ENCODE measurements at places on chromosomes 2 and 18.

- DNase-seq, result no peak
These were observed 19.1 kb upstream of the STPG4 start for GRCh38 chr2:47173986-47174732.

GRCh38 chr2:140472676-140473075 is 1658.1 kb downstream of the LRP1B start:
- no peak for DNase-seq

DNA sequence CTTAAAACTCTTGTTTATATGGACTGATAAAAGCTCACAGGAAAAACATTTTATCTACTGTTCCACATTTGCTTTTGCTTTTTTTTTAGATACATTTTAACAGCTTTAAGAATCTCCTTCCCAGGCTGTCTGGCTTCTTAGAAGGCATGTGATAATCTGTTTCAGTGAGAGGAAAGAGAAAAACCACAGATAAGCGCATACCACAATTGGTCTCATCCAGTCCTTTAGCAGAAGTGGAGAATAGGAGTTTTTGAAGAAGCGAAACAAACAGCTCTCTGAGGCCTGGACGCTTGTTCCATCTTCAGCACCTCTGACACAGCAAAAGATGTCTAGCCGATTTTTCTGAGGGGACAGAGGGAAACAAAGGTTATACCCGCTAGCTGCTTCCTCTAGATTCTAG is 37.6 kb downstream of the RMC1 start:
- no peak for DNase-seq

- no peak for DNase-seq
These were observed 1.3 kb downstream of the SPTBN1 start for GRCh38 chr2:54457323-54458023.

GRCh38 chr2:241852116-241852980 is 6.3 kb downstream of the PDCD1 start:
- no peak for DNase-seq

GRCh38 chr18:76474824-76475223 is 20.2 kb downstream of the ZNF516 start:
- DNase-seq, result no peak

DNA sequence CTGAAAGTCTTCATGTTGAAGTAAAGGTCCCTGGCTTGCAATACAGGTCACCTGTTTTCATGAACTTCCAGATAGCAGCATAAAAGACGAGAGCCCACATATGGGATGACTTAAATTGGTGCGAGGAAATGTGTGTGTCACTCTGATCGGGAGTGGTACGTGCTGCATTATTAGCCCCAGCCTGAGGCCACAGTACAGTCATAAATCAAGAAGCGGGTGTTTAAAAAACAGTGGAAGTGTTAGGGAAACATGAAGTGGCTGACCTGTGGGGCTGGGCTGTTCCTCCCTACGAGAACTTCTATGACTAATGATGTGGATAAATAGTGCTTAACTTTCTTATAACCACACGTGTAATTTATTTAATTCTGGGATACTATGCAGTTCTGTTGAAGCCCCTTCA is 24.4 kb downstream of the RDH14 start:
- no peak for DNase-seq

GRCh38 chr2:72157871-72158771 is 10.5 kb upstream of the CYP26B1 start:
- DNase-seq, result no peak

DNA sequence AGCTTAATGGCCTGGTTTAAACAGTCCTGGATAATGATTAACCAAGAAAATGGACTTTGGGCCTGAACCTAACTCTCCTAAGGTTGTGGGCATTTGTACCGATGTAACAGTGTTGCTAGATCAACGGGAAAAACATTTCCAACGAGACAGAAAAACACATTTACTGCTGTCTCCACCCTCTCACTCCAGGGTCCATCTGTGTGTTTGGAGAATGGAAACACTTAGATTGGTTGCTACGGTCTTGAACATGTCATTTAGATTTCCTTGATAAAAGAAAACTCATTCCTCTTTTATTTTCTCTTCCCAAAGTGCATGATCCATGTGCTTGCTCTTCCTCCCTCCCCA is 88.0 kb downstream of the SOCS6 start:
- no peak for DNase-seq

- no peak for DNase-seq
These were observed 245.8 kb downstream of the KCNS3 start for GRCh38 chr2:18124116-18124835.

DNA sequence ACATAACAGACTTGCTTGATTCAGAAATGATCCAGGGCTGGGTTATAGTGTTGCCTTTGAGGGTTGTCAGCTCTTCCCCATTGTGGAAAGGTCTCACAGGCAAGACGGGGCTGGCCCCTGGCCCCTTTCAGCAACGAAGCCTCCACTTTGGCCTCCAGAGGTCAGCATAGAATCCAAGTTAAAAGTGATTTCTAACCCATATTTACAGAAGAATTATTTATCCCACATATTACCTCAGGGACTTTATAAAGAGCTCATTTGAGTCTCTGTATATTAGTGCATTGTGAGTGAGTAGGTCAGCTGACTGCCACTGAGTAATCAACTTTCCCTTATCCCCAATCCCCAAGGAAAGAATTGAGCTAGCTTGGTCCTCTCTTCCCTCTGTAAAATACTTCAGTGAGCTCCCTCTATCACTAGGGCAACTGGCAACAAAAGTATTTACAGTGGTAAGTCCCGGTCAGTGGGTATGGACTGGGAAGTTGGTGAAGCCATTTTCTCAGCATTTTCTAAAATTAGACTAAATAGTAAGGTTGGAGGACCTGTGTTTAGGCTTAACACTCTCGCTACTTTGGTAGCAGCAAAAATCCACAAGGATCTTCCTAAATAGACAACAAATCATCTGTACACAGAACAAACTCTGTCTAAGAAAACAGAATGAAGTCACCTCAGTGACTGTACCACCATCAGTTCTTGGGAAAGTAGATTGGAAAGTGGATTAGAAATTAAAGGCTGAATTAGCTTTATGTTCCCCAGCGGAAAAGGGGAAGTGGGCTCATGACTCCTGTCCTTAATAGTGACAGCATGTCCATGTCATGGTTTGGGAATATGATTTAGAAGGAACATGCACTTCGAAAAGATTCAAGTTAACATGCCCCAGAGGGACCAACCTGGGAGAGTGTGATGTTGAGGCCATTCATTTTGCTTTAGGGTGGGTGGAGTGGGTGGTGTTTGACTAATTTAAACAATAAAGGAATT is 171.0 kb upstream of the SIX3 start:
- no peak for DNase-seq

GRCh38 chr2:196167666-196168065 is 3.7 kb downstream of the STK17B start:
- no peak for DNase-seq

GRCh38 chr2:199692489-199692888 is 158.5 kb downstream of the FTCDNL1 start:
- DNase-seq, result no peak

GRCh38 chr2:133953524-133953923 is 300.3 kb upstream of the MGAT5 start:
- DNase-seq, result no peak

- DNase-seq, result no peak
These were observed 622.6 kb downstream of the EPHA4 start for GRCh38 chr2:220949466-220949865.

DNA sequence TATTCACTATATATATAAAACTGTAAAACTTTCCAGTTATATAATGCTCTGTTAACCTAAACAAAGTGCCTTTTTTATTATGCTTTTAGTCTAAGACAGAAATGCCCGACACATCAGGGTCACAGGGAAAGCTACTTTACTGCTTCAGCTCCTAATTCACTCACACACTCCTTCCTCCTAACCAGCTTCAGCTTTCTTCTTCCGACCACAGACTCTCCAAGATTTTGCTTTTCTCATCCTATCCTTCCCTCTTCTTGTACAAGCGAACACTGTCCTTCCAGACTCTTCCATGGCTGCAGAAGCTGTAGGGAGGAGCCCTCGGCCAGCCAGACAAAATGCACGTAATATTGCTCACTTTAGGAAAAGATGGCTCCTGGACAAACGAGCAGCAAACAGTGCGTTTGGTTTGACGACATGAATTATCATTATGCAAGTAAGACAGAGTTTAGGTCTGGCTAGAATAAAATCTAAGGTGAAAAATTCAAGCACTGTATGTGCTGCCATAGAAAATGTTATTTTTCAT is 47.5 kb upstream of the HNRNPA3 start:
- DNase-seq, result peak; percentile 66

DNA sequence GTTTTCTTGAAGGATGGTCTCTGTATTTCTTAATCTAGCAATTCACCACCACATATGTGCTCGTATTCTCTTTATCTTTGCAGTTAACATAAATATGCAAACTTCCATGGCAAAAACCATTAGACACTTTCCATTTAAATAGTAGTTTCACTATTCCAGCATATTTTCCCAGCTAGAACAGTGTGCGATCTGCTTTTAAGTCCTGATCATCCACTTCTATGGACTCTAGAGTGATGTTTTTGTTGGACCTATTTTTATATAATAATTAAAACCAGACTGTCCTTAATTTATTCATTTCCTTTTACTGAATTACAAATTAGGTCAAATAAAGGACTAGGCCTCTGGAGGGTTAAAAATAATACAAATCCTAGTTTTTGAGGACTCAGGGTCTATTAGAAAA is 418.4 kb upstream of the TRIB2 start:
- DNase-seq, result no peak

Measured in hypothalamus (tissue), 51 donors.